IPS DF 6.9 (cell line): ENCODE measurements at places on chromosomes 5 and 9.

DNA sequence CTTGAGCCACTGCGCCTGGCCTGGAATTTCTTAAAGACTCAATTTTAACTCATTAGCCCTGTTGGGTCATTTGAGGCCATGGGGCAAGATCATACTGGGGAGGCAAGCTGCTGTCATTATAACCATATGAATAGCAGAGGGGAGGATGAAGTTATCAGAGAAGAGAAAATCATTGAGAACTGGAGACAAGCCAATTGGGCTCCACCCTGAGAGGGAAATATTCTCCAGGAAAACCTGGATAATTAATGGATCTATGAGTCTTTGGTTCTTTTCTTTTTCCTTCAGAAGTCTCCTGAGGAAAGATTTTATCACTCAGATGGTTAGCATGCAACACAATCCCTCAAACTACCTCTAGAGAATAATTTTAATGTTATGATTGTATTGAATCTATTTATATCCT, 569.6 kb upstream of the TUSC1 start:
- no peak for DNase-seq

DNA sequence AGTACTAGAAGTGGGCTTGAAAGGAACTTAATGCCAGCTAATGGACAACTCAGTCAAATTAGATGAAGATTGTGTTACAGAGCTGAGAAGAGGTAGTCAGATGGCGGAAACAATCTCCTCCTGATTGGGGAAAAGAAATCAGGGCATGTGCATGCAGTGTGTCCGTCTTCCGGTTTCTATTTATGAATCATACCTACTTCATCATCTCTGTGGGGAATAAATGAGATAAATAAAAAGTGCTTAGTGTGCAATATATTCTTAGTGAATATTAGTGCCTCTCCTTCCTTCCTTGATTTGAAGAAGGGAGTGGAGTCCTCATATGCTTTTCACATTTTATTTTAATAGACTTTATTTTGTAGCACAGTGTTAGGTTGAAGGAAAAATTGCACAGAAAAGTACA, 108.7 kb upstream of the NFIL3 start:
- DNase-seq, result no peak

DNA sequence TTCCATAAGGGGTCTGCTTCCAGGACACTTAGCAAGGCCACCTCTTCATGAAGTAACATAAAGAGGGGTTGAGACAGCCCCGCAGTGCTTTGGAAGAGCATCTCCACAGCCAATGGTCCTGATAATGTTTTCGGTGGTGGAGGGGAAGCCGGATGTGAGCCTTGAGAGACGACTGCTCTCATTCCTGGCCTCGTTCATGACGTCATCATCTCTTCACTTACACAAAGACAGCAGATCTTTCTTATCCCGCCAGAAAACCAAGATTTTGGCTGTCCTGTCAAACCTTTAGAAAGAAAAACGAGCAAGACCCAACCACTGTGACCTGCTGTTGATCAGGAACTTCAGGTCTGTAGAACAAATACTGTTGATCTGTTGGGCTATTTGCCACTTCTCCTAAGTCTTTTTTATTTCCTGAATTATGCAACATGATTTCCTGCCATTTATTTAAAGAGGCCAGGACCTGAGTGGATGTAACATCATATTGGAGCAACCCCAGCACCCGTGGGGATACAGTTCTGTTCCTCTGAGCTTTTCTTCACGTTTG, 89.0 kb upstream of the IRX2 start:
- DNase-seq, result no peak

- no peak for DNase-seq
Observed at GRCh38 chr5:93582677-93583438, at the start of gene NR2F1. TSS of gene NR2F1 (plus strand) at chr5:93583222. CDS start at chr5:93585024, 1,802 bp downstream.

GRCh38 chr5:116772152-116772501, 197.5 kb upstream of the SEMA6A start:
- no peak for DNase-seq

DNA sequence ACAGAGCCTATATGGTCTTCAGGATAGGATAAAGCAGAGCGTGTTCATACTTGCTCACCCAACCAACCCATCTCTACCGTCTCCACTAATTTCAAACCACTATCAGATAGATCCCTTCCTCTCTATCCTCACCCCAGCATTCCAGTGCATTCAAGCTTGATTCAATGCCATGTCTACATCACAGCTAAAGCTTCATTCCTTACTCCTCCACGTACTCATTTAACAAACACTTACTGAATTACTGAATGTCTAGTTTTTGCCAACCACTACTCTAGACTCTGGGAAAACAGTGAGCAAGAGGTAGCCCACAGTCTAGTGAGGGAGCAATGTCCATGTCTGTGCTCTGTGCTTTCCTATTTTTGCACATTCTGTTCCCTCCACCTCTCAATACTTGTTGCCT, 163.5 kb upstream of the MSX2 start:
- no peak for DNase-seq

DNA sequence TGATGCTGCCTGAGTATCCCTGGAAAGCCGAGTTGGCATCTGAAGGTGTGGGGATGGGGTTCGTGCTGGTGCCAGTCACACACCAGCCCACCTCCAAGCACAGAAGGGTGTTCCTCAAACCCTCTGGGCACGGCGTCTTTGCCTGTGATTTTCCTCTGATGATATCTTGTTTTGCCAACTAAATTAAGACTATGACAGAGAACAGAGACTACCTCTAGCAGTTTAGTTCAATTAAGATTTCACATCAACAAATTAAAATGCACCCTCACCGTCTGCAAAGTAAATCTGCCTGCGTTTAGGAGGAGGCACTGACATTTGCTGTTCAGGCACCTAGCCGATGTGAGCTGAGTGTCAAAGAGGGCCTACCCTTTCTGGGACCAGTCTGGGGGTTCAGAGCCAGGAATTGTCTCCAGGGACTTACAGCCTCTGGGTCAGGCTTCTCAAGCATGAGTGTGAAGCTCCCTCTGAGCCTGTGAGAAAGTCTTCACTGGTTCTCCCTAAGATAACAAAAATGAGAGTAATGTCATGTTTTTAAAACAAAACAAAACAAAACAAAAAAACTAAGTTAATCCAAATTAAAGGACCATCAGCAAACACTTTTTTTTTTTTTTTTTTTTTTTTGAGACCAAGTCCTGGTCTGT, 55.4 kb upstream of the CTNNA1 start:
- DNase-seq, result no peak

DNA sequence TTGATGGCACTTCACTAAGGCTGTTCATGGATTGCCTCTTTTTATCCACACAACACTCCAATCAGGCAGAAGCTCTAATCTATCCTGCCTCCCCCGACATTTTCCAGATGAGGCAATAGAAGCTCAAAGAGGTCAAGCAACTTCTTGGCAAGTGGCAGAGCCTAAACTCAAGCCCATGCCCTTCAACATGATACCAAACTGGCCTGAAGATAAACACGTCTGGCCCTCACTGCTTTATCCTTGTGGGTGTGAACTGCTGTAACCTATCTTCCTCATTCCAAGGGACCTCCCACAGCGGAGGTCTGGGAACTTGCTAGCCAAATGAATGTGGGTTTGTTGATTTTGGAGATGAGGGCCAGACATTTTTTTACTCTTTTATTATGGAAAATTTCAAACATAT, 9.5 kb downstream of the SLC35A4 start:
- DNase-seq, result no peak

DNA sequence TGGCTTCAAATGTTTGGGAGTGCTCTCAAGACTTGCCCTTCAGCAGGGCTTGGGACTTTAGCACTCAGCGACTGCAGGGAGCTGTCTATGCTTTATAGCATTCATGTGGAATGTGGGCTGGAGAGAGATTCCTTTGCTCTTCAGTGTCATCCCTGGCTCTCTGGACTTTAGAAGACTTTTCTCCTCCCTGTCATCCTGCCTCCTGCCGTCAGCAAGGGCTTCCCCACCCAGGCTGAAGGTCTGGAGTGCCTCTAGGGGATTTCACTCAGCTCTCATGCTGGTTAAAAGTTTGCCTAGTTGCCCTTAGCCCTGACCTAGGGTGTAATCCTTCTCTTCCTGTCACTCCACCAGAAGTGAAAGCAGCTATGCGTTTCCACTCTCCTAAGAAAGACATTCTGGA, 210.9 kb downstream of the FRMD3 start:
- no peak for DNase-seq
